ENCODE measurements at places on chromosomes 13 and 19.
A peak's percentile ranks its signal among the peaks of the same experiment; 100 is the strongest.

- DNase-seq = no peak
These were observed 15.7 kb downstream of the STK11 start for GRCh38 chr19:1220976-1221903.

GRCh38 chr13:67408798-67409197, 178.7 kb upstream of the PCDH9 start:
- DNase-seq = no peak

DNA sequence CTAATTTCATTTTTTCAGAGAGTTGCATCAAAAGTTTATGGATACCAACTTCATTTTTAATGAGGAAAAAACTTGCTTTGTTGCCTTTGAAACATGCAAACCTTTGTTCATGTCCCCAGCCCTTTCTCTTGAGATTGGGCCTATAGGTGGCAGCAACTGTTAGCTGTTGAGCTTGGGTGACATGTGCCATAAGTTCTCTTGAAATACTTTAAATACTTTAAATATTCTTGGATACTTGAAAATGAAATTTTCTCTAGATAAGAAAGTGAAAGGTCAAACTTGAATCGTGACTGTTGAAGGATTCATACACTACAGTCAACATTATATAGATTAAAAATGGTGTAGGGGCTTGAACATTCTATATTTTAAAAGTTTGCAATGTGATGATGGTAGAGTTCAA, 294.9 kb downstream of the NDFIP2 start:
- no peak for DNase-seq

DNA sequence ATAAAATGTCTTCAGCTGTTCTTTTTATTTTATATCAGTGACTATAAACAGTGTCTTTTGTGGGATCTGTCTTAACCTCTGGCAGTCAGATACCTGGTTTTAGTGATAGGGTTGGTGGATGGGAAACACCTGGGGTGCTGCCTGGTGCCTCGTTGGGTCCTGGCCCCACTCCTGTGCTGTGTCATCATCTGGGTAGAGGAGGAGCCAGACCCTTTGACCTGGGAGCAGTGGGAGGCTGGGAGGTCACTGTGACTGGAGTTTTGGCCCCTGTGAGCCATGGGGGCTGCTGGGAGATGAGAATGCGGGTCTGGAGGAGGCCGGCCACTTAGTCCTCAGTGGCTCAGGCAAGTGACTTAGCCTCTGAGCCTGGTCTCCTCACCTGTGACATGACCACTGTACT, 29.4 kb downstream of the TDRD12 start:
- no peak for DNase-seq

GRCh38 chr13:102172406-102172805, 229.4 kb downstream of the FGF14 start:
- DNase-seq = no peak

DNA sequence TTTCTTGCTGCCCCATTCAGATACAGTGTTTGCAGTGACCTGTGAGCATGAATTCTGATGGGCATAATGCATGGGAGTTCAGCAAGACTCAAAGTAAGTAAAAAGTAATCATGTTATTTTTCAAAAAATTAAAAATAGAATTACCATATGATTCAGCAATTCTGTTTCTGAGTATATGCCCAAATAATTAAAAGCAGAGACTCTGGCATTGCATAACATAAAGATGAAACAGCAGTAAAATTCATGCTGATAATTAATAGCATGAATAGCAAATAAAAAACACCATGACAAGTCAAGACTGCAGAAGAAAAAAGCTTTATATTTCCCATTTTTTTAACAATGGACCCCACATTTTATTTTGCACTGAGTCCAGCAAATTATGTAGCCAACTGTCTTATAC, 21.3 kb downstream of the RNF6 start:
- DNase-seq = no peak

DNA sequence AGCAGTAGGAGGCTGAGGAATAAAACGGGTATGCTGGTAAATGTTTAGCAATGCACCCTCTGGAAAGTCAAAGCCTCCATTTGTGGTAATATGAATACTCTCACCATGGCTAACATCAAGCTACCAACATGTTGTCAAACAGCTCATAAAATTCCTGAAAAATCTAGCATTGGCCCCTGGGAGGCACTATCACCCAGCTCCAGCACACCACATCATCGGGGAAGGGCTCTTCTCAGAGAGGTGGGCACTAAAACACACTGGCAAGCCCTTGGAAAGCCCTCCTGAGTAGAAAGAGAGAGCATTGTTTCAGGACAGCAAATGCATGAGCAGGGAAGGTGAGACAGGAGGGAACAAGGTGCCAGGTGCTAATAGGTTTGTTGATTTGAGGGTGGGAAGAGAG, 53.9 kb upstream of the FLT1 start:
- no peak for DNase-seq

DNA sequence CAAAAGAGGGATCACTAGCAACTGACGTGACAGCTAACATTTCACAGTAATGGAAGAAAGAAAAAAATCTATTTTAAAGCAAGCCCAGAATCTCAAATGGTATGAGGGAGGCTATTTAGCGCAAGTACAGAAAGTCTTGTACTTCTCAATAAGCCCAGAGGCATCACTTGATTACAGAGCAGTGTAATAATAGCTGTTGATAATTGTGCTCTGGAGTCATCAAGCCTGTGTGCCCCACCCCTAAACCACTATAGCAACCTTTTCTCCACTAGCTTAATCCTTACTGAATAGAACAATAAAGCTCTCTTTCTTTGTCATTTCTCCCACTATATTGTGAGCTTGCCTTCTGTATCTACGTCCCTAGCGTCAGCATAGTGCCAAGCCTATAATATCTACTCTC, 56.6 kb downstream of the FREM2 start:
- no peak for DNase-seq

- DNase-seq = no peak
These were observed 109.5 kb downstream of the TM9SF2 start for GRCh38 chr13:99610702-99611289.

- no peak for DNase-seq
These were observed 494.6 kb downstream of the MYO16 start for GRCh38 chr13:109123971-109124370.

- DNase-seq = peak; percentile 84
These were observed 4.6 kb downstream of the S1PR2 start for GRCh38 chr19:10226376-10227025.

DNA sequence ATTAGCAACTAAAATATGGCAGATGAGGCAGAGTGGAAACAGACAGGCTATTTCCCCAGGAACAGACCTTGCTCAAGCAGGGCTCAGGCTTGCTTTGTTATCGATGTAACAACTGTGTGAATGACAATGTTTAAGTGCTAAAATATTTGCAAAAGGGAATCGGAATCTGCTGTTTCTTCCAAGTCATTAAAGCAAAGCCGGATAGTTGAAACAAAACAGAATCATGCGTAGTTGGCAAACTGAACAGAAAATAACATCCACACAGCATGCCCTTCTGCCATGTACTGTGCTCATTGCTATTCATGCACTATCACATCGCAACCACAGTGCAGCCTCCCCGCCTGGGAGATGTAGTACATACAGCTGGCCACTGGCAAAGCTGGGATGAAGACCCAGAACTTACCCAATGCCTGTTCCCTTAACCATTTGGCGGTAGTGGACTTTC, 799.1 kb downstream of the DIAPH3 start:
- DNase-seq = no peak
